BJ (cell line): ENCODE measurements at places on chromosomes 12 and 14. TPM values are rescaled to one million over a fixed set of nuclear protein-coding genes. Genes with fewer than 3 reads are reported as not detected.

The NEMP1 gene
- 6.7 and 12.0 TPM in 2 replicates for polyA plus RNA-seq

The MANSC4 gene
- polyA plus RNA-seq: not detected in 2 replicates

The DEGS2 gene
- not detected in 2 replicates for polyA plus RNA-seq

The SERPINA10 gene
- polyA plus RNA-seq: not detected in 2 replicates

The CTSG gene
- polyA plus RNA-seq: not detected in 2 replicates

The SYT10 gene
- not detected in 2 replicates for polyA plus RNA-seq

The STON2 gene
- not detected in 2 replicates for polyA plus RNA-seq

The MGST1 gene
- polyA plus RNA-seq: 333 and 645 TPM in 2 replicates
